ENCODE measurements at places on chromosomes 6 and 20.

DNA sequence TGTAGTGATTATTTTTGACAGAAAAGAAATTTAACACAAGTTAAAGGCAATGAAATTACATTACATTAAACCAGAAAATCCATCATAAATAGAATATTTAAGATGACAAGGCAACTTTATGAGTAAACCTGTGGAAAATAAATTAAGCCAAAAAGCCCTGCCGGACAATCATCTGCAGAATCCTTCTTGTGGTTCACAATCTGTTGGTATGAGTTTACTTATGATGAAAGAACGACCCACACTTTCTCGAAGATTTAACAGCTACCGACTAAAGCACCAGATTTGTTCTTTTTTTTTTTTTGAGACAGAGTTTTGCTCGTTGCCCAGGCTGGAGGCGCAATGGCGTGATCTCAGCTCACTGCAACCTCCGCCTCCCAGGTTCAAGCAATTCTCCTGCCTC is 21.4 kb downstream of the HDAC2 start:
- DNase-seq, result no peak

DNA sequence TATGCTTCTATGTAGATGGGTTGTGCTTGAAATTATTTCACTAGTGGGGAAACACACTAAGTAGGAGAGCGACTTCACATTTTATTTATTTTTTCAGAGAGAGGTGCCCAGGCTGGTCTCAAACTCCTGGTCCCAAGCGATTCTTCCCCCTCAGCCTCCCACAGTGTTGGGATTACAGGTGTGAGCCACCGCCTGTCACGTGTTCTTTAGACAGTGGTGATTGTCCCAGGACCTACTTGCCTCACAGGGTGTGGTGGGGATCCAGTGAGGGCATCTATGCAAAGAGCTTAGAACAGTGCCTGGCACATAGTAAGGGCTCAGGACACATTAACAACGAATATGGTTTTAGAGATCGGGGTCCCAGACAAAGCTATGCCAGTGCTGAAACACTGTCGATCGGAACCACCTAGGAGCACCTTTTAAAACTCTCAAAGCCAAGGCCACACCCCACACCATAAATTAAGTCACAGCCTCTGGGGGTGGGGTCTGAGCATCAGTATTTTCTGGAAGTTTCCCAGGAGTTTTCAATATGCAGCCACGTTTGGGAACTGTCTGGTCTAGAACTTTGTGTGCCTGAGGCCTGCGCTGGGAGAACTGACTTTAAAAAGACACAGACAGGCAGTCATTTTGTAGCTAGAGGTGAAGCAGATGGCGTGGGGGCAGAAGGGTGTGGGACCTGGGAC is 4.8 kb upstream of the BCAS4 start:
- no peak for DNase-seq

DNA sequence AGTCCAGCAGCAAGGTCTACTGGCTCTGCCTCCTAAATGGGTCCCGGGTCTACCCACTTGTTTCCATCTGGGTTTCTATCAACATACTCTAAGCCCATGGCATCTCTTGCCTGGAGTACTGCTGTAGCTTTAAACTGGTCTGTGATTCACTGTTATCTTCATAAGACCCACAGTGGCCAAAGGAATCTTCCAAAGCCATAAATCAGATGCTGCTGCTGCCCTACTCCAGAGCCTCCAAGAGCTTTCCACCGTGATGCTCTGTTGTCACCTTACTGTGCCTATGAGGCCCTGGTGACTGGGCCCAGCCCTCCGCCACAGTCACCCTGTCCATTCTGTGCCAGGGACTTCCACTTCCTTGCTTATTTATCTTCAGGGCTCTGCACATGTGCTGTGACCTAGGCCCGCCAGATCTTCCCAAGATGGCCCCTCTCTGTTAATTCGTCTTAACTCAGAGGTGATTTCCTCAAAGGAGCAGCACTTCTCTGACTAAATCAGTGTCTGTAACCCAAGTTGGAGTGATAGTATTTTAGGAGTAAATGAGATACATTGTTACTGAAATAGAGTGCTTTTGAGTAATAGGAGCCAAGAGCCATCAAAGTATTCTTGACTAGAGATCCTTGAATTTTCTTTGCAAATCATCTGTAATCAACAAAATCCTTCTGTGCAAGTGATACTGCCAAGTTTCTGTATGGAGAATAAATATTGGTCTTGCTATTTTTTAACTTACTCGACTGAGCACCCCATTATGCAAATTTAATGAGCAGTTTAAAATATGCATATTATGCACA is 102.5 kb downstream of the PPP1R14C start:
- no peak for DNase-seq

DNA sequence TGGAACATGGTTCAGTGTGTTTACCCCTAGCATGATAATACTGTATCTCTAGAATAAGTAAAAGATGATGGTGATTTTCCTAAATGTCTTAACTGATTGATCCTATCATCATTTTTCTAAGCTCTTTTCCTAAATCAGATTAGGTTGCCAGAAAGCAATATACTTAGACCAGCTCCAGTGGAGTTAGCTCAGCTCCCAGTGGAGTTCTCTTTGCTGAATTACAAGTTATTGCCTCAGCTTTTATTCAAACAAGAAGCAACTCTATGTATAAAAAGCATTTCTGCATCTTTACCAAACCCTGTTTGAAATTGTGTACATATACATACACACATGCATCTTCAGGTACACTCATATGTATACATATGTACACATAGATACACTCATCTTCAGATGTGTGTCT is 44.9 kb downstream of the SNX9 start:
- DNase-seq, result no peak

- peak; percentile 6 for DNase-seq
These were observed 24.4 kb upstream of the C6orf62 start for GRCh38 chr6:24743265-24743943.

DNA sequence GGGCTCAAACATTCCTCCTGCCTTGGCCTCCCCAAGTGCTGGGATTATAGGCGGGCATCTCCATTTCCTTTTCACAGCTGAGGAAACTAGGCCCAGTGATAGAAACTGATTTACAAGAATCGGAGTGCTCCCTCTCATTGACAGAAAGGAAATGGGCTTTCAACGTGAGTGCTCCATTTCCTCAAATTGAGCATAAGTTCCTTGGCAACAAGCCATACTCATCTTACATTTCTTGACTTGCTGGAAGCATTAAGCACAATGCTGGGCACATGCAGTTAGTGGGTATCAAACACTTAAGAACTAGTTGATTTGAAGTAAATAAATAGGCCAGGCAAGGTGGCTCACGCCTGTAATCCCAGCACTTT is 54.7 kb downstream of the FGD2 start:
- DNase-seq, result no peak

- no peak for DNase-seq
These were observed 18.5 kb downstream of the POM121L2 start for GRCh38 chr6:27293436-27294098.

- no peak for DNase-seq
These were observed 220.0 kb upstream of the SPTLC3 start for GRCh38 chr20:12788632-12789299.

- DNase-seq, result no peak
These were observed 129.2 kb downstream of the UNC5CL start for GRCh38 chr6:40909811-40910210.

DNA sequence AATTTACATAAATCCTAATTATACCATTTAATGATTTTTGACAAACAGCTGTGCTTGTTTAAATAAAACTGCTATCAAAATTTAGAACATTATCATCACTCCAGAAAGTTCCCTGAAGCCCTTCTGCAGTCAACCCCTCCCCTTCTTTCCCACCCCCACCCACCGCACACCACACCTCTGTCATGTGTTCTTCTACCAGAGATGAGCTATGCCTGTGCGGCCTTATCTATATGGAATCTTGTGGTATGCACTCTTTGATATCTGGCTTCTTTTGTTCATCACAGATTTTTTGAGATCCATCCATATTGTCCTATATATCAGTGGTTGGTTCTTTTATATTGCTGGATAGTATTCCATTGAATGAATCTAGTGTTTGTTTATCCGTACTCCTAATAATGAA is 7.2 kb downstream of the MYLIP start:
- DNase-seq, result peak; percentile 12

DNA sequence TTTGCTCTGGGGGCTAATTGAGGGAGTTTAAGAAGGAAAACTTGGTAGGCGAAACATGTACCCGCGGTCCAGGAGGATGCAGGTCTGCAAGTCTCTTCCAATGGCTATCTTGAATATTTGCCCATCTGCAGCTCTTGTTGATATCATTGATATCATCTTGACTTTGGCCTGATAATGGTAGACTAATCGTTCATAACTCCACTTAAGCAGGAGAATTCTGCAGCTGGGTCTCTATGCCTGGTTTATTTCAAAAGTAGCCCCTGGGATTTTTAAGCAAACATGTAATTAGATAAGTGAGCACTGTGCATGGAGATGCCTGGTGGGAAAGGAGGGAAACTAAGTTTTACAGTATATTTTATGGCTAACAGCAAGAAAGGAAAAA is 52.7 kb downstream of the ADGB start:
- no peak for DNase-seq

DNA sequence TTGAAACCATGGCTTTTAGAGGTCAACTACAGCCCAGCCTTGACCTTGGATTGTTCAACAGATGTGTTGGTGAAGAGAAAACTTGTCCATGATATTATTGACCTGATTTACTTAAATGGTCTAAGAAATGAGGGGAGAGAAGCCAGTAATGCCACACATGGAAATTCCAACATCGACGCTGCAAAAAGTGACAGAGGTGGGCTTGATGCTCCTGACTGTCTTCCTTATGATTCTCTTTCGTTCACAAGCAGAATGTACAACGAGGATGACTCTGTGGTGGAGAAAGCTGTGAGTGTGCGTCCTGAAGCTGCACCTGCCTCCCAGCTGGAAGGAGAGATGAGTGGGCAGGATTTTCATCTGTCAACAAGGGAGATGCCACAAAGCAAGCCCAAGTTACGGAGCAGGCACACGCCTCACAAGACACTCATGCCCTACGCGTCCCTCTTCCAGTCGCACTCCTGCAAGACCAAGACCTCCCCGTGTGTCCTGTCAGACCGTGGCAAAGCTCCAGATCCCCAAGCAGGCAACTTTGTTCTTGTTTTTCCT is 16.2 kb downstream of the TTLL2 start:
- DNase-seq, result no peak

DNA sequence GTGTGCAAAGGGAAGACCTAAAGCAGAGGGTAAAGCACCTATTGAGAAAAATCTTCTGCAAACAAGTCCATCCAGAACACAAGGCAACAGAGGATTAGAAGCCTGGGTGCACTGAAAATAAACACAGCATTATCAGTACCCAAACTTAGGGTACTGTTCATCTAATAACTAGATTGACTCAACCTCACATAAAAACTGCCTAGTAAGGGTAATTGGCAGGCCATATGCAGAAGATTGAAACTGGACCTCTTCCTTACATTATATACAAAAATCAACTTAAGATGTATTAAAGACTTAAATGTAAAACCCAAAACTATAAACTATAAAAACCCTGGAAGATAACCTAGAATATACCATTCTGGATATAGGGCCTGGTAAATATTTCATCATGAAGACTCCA is 91.2 kb upstream of the SIRPG start:
- DNase-seq, result no peak

DNA sequence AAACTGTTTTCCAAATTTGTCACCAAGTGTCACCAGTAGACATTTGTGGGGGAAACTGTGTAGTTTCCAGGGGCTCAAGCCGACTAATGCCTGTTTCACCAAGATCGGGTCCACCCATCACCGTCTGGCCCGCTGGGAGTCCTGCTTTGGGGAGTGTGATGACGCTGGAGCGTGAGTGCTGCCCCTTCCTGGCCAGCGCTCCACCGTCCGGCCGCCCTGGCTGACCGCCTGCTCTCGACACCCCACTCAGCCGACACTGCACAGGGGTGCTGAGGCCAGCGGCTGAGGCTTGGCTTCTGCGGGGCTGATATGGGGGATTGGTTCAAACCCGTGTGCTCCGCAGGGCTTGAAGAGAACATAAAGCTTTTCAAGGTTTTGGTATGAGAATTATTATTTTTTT is 160.1 kb downstream of the SMOC2 start:
- DNase-seq, result no peak
